Stomach (tissue), 19 donors: ENCODE measurements at places on chromosomes 1 and 21. TPM values are rescaled to one million over a fixed set of nuclear protein-coding genes. Genes with fewer than 3 reads are reported as not detected.

Gene ALDH4A1
- total RNA-seq = 7.6 TPM

DNA sequence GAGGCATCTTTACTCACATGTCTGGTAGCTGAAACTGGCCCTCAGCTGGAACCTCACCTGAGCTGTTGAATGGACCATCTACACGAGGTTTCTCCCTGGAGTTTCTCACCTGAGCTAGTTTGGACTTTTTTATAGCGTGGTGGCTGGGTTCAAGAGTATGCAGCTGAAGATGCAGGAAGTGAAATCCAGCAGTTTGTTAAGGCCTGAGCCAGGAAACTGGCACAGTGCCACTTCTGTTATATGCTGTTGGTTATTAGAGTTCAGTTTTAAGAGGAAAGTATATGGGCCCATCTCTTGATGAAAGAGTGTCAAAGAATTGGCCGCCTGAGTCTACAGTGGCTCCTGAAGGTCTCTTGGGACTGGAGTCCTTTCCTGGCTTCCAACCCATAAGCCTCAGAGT, 35.6 kb downstream of the STUM start:
- H3K4me1 ChIP-seq = no peaks in the 10 kb centered on the region
- H3K4me3 ChIP-seq = no peak overlapping the region
- H3K27me3 ChIP-seq = no peaks in the 10 kb centered on the region
- no peaks in the 10 kb centered on the region for H3K36me3 ChIP-seq
- DNase-seq = peak; percentile 43

- no peak overlapping the region for H3K4me3 ChIP-seq
- DNase-seq = peak; percentile 33
- no peaks in the 10 kb centered on the region for H3K36me3 ChIP-seq
- H3K27me3 ChIP-seq = no peaks in the 10 kb centered on the region
- no peaks in the 10 kb centered on the region for H3K4me1 ChIP-seq
- H3K27ac ChIP-seq = no peak overlapping the region
These were observed 2.4 kb upstream of the PRAMEF18 start for GRCh38 chr1:13228343-13228781.

DNA sequence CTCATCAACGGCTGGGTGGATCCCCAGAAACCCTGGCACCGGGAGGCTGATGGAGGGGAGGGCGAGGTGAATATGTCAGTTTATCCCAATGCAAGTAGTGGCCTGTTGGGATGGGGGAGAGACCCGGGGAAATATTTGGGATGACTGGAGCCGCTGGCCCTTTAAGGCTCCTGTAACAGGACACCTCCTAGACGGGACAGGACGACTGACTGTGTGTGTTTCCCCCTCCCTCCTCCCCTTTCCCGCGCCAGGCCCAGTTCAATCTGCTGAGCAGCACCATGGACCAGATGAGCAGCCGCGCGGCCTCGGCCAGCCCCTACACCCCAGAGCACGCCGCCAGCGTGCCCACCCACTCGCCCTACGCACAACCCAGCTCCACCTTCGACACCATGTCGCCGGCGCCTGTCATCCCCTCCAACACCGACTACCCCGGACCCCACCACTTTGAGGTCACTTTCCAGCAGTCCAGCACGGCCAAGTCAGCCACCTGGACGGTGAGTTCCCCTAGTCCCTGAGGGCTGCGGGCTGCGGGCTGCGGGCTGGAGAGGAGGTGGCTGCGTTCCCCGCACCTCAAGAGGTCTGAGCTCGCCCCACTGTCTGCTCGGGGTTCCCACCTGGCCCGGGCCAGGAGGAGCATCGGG, 44.8 kb upstream of the CCDC27 start:
- no peak for DNase-seq
- H3K27ac ChIP-seq = no peak overlapping the region
- peaks cover 50% of the 10 kb centered on the region for H3K27me3 ChIP-seq

DNA sequence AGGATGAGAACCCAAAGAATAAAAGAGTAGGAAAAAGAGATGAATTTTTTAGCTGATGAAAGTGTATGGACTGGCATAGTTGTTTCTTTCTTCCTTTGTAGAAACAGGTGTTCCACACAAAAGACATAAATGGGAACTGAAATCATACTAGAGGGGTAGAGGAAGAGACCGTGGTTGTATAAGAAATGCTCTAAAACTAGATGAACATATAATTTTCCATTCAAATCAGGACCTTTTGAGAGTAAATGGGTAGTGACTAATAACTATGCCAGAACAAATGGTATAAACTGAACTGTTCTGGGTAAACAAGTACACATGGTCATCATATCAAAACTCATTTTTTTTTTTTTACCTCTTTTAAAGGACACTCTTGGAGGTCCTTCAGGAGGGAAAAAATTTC, 344.2 kb downstream of the VAV3 start:
- no peak overlapping the region for H3K27ac ChIP-seq
- peaks cover 9% of the 10 kb centered on the region for H3K36me3 ChIP-seq
- no peak for DNase-seq
- H3K4me1 ChIP-seq = no peaks in the 10 kb centered on the region
- H3K27me3 ChIP-seq = no peaks in the 10 kb centered on the region
